ENCODE measurements at places on chromosomes 1 and 21.

- peak; percentile 62 for DNase-seq
These were observed 11.7 kb downstream of the USP25 start for GRCh38 chr21:15741510-15741909.

- no peak for DNase-seq
These were observed 35.2 kb upstream of the MUTYH start for GRCh38 chr1:45375104-45376090.

DNA sequence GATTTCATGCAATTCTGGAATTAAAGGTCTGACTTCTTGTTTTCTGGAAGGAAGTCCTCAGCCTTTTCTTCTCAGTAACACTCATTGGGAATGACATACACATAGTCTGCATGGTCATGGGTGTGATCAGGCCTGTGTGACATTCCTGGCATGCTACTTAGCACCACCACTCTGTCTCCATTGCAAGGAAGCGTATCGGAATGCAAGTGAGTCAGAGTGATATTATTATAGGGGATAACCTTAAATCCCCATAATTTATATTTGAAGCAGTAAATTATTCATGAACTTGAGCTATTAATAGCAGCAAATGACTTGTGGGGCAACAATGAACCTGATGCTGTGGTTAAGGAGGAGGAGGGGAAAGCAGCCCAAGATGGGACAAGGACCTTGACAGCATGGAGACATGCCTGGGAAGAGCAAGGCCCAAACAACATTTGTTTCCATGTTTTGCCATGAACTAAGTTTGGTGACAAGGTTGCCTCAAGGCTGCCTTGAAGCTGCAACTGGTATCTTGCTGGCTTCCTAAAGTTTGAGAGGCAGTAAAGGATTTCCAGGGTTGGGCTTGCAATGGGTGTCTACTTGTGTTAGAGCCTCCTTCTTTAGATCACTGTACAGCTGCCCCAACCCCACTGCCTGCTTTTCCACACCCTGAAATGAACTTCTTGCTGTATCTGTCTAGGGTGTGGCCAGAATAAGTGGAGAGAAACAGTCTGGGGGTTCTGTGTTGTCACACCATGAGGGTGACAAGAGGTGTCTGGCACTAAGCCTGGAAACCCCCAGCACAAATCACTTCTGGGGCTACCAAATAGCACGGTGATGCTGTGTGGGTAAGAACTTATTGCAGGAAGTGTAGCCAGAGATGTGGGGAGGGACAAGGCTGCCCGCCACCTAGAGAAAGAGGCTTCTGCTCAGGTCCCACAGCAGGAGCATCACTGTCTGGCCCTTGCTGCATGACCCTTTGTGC lies 4.6 kb downstream of the MAB21L3 start:
- DNase-seq: peak; percentile 95

DNA sequence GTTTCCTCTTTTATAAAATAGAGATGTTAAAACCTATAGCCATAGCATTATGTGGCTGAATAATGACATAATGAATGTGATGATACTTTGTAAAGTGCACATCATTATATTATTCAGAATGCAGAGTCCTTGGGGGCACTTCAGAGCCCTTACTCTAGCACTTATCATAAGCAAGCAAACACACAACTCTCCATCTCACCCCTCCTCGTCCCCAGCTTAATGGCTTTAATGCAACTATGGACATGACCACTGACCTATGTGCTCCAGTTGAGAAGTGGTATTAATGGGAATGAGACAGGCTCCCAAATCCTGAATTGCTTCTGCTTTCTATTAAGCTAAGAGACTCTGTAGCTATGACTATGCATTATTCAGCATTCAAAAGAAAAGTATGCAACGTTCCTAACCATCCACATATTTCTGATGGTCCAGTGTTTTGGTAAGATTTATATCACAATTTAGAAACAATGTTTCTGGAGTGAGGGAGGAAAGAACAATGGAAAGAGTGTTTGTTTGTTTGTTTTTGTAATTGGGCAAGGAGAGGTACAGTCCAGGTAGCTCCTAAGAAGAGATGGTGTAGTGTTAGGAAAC lies 194.0 kb upstream of the PLXNA2 start:
- peak; percentile 51 for DNase-seq

- peak; percentile 39 for DNase-seq
These were observed 12.4 kb upstream of the UHMK1 start for GRCh38 chr1:162485236-162485635.

Measured in fibroblast of upper back skin (primary cell).